ENCODE measurements at places on chromosomes 6 and 20.

DNA sequence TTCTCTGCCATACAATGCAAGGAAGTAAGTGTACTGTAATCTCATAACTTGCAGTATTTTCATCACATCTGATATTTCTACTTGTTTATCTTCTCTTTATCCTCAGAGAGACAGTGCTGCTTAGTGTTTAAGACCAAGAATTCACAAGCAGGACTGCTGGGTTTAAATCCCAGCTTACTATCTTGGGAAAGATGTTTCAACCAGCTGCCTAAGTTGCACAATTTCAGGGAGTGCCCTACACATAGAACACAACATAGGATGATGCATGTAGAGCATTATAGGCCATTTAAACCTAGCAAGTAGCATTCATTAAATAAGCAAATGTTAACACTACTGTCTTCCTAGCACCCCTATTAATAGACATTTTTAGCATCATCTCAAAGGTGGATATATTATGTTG is 205.2 kb upstream of the CEP162 start:
- no peak for DNase-seq

- no peak for DNase-seq
Observed at GRCh38 chr6:64074981-64075380, 439.4 kb downstream of the PHF3 start.

DNA sequence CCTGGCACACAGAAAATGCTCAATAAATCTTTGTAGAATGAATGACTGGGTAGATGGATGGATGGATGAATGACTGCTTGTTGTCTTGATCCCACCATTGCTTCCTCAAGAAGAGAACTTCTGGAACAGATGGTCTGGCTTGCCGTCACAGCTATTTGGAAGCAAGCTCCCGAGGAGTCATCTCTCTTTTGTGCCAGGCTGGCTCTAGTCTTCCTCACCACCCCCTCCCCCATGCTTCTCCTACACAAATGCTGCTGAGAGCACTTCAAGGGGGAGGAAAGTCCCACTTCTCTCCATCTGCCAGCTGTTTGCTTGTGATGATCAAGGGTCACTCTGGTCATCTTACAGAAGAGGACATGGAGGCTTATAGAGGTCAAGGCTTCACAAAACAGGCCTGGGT is 11.6 kb upstream of the KCNG1 start:
- no peak for DNase-seq

- DNase-seq, result no peak
Observed at GRCh38 chr20:21656308-21657067, 49.0 kb upstream of the PAX1 start.

DNA sequence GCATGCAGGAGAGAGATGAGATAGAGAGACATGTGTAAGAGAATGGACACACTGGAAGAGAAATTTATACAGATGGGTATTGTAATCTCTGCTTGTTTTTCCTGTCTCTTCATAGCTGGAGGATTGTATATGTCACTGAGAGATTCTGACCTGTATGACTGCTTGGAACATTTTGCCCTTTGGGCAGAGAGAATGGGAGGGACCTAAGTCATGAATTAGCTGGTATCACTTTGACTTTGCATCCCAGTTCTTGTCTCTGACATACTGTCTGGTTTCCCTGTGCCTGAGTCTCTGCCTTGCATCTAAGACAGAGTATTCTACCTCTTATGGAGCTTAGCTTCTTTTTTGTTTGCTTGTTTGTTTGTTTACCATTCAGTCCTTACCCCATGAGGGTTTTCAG is 37.0 kb upstream of the ASCC3 start:
- no peak for DNase-seq

- DNase-seq, result no peak
Observed at GRCh38 chr6:140480852-140481251, 1106.4 kb upstream of the CITED2 start.

DNA sequence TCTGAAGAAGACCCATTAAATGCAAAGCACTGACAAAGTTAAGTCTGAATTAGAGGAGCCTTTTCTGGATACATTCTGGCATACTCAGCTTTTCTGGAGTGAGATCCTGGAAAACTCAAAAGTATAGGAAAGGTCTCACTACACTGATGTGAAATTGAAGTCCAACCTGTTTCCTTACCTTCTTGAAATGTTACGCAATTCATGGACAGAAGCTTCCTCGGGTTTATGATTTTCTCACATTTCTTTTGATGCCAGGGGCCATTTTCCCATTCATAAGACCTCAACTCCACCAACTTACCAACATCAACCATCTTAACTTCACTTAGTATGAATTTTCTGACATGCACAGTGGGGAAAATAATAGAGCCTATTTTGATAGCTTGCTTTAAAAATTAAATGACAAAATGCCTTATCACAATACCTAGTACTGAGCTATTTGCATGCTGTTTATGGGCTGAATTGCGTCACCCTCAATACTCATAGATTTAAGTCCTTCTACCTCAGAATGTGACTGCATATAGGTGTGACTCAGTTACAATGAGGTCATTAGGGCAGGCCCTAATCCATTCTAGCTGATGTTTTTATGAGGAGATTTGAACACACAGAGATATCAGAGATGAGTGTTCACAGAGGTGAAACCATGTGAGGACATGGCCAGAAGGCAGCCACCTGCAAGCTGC is 73.4 kb upstream of the RAB32 start:
- no peak for DNase-seq

DNA sequence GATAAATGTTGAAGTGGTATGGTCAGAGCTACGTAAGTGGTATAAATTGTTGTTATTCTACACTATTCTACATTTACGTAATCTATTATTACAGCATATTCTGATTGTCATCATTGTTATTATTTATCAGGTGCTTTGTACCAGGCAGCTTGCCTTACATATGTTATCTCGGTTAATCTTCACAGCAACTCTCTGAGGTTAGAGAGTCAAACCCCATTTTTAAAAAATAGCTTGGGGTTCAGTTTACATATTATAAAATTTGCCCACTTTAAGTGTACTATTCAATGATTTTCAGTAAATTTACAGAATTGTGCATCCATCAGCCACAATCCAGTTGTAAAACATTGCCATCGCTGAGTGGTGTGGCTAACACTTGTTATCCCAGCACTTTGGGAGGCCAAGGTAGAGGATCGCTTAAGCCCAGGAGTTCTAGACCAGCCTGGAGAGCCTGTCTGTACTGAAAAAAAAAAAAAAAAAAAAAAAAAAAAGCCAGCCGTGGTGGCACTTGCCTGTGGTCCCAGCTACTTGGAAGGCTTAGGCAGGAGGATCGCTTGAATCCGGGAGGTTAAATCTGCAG is 35.5 kb downstream of the PPP1R16B start:
- no peak for DNase-seq

DNA sequence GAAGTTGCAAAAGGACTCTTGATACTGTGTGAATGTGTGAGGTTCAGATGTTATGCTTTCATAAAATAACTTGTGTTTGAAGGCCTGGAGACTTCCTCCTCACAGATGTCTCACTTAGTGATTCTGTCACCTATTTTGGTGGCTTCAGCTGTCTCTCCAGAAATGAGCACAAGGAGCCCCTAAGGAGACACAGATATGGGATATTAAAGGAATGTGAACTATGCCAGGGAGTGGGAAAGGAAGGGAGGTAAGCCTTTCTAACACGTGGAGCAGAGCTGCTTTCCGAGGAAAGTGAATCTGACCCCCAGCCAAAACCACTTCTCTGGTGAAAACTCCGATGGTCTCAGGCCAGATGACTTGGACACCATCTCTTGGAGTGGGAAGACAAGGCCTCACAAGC is 10.5 kb upstream of the FOXO3 start:
- DNase-seq, result no peak

Data from D721Med (cell line).